Activated CD8-positive, alpha-beta memory T cell treated with anti-CD3 and anti-CD28 coated beads for 48 hours (primary cell): ENCODE measurements at places on chromosomes 7 and 10.

DNA sequence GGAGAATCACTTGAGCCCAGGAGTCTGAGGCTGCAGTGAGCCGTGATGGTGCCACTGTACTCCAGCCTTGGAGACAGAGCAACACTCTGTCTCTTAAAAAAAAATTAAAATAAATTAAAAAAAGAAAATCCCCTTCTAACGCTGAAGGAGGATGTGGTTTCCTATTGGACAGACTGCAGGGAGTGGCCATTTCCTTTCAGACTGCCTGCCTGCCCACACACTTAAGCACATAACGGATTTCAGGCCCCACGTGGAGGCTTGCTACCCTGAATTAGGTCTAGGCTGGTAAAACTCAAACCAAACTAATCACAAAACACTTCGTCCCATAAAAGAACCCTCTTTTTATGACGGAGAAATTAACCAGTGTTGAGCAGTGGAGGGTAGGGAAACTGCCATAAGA is 34.0 kb downstream of the GATA3 start:
- DNase-seq: no peak

DNA sequence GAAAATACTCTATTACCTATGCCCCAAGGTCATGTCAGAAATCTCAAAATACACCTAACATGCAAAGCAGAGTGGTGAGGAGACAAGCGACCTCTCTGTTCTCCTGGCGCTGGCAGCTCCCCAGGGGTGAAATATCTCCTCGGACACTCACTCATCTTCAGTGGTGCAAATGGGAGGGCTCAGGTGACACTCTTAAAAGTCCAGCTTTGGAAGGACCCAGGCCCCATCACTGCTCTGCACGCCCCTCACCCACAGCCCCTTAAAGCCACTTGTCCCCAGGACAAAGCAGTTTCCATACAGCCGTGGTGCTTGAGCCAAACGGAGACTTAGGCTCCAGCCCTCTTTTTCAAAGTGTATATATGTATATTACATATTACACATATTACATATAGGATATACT is 12.4 kb downstream of the PRKAG2 start:
- no peak for DNase-seq

DNA sequence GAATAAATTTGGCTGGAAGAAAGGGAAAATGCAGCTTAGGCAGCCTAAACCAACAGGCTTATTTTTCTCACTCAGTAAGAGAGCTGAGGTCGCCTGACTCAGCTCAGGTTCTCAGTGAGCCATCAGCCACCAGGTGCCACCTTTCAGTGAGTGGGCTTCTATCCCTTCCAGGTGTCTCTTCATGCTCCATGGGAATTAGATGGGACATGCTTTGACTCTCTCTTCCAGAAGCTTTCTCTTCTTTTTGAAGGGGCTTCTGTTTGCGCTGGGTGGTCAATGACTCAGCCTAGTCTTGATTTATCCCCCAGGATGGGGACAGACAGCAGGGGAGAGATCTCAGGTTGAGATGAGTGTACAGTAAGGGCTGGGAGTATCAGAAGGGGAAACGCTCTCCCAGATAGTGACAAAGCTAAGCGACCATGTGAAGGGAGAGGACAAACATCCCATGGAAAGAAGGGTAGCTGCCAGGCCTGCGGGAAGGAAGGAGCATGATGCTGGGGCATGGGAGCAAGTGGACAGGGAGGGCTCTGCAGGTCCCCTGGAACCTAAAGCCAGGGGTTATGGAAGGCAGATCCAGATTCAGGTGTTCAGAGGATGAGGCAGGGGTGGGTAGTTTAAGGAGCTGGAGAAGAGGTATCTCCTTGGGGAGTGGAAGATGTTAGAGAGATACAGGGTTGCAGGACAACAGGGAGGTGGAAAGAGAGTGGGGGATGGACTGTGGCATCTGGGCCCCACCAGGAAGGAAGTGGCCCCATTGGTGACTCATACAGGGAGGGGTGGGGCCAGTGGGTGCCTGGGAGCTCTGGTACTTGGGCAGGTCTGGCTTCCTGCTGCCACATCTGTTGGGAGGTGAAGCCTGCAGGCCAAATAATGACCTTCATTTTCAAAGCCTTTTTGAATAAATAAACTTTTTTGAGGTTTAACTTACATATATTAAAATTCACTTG is 32.5 kb downstream of the OGDH start:
- DNase-seq: peak; percentile 52

DNA sequence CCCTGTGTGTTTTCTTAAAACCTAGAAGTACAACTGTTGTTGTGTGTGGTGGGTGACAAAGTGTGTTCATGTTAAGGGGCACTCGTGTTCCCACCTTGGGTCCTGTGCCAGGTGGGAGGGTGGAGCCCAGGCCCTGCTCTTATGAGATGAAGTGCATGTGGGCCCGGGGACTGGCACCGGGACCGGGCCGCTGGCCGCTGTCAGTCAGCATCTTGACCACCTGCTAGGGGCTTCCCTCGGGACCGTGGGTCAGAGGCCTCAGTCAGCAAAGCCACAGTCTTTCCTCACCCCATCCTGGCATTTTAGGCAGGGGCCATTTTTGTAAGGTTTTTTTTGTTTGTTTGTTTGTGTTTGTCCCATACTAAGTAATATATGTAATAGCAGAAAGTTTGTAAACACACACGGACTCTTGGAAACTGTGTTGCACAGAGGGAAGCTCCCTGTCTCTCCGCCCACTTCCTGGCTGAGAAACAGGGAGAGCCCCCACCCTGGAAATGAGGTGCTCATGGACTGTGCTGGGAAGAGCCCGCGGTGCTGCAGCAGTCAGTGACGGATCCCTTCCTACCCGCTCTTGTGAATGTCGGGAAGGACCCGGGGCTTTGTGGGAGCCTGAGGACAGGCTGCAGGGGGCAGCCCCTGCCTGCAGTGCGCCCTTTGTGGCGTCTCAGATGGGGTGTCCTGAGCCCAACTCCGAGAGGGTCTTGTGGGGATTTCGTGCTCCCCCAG is 13.4 kb downstream of the AGAP3 start:
- no peak for DNase-seq

GRCh38 chr7:80642871-80643270 is 4.4 kb downstream of the CD36 start:
- DNase-seq: no peak

GRCh38 chr7:28900311-28900710 is 57.8 kb downstream of the TRIL start:
- no peak for DNase-seq

- no peak for DNase-seq
Observed at GRCh38 chr7:69775231-69775771, 177.0 kb downstream of the AUTS2 start.

- no peak for DNase-seq
Observed at GRCh38 chr7:123939784-123940183, 14.7 kb downstream of the SPAM1 start.

DNA sequence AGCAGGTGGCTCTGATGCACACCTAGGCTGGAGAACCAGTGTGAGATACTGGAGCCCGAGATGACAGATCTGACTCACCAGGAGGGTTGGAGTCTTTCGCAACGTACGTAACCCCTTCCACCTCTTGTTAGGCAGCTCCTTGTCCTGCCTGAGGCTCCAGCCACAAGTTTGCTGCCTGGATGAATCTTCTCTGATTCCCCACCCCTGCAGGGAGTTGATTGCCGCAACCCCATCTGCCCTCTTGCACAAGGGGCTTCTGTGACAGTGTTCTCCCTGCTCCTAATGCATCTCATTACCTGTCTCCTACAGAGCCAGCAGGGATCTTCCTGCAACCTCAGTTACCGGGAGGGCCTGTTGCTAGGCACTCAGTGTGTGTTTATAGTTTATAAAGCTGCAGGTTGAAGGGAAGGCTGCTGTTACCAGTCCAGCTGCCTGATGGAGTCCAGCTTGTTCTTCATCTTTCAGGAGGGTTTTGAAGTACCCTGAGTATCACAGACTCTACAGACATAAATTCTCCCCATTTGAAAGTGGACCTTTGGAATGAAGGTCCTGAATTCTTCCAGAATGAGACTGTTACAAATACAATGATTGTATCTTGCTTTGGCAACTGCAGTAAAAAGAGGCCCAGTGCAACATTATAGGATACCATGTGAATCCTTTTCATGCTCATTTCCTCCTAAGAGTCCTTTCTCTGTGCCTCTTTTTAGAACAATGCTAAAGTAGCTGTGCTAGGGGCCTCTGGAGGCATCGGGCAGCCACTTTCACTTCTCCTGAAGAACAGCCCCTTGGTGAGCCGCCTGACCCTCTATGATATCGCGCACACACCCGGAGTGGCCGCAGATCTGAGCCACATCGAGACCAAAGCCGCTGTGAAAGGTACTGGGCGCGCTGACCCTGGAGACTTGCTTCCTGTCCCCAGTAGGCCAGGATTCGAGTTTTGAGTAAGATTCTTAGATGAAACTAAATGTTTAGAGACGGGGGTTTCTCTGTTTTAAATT is 6.5 kb downstream of the MDH2 start:
- no peak for DNase-seq

DNA sequence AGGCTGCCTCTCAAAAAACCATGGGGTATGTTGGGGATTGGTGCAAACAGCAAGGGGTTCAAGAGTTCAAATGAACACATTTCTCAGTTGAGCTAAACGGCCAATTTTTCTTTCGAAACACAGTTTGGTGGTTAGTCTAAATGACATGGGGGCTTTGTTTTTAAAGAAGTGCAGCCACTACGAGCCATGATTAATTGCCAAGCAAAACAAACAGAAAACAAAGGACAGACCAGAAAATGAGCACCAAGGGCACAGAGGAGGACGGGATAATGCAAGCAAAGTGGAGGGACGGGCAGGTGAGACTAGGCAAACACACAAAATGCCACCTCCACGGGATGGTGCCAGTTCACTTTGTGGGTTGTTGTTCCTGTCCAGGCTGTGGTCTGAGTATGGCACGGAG is 64.5 kb upstream of the PDLIM1 start:
- no peak for DNase-seq

DNA sequence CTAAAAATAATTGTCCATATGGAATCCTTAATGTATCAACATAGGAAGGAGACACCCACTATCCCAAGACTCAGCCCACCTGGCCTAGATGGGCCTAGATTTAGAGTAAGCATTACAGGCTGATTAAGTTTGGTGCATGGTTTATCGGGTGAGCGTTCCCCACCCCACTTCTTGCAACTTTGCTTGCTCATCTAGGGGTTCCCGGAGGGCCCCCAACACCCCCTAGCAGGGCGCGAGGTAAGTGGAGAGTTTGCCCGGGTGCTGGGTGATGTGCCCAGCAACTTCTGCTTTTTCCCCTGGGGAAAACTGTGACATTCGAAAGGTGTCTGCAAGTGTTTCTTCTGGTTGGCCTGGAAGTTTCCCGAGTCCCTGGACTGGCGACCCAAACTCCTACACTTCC is 31.7 kb downstream of the SKIDA1 start:
- no peak for DNase-seq

GRCh38 chr10:12188656-12189055 is 7.0 kb downstream of the NUDT5 start:
- no peak for DNase-seq

DNA sequence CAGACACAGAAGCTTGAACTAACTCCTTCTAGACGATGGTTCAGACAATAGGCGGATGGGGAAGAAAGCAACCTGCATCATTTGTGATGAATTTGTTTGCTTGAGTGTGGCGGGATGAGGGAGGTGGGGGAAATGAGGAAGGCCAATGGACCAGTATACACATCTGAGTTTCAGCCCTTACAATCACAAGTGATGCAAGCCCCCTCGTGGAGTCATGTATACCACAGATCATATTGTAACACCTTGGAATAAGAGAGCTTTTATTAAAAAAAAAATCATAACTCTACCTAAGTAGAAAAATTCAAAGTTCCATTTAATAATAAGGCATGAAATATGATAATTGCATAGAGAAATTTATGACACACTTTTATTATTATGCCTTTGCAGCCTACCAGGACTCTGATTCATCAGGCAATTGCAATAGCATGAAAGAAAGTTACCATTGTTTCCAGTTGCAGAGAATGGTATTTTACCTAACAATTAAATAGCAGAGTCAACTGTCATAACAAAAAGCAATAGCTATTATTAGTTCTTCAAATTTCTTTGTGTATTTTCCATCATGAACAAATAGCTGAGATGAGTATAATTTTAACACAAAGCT is 230.2 kb upstream of the AKR1E2 start:
- no peak for DNase-seq

DNA sequence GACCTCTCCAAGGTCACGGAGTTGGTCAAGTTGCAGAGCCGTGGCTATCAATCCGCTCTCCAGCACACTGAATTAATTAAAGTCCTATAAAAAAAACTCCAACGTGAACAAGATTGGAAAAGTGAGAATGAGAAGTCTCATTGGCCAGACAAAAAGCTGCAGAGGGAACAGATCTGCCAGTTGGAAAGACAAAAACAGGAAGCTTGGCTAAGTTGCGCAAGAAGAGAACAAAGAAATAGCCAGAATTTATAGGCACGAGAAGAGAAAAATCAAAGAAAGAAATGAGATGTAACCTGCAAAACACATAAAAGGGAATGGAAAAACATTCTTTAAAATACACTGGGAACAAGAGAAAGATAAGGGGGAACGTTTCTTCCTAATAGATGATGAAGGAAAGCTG is 45.7 kb upstream of the CRTAC1 start:
- no peak for DNase-seq

- no peak for DNase-seq
Observed at GRCh38 chr7:108030516-108030915, 27.6 kb upstream of the LAMB1 start.

- DNase-seq: no peak
Observed at GRCh38 chr7:153891990-153892389, 160.2 kb upstream of the DPP6 start.

DNA sequence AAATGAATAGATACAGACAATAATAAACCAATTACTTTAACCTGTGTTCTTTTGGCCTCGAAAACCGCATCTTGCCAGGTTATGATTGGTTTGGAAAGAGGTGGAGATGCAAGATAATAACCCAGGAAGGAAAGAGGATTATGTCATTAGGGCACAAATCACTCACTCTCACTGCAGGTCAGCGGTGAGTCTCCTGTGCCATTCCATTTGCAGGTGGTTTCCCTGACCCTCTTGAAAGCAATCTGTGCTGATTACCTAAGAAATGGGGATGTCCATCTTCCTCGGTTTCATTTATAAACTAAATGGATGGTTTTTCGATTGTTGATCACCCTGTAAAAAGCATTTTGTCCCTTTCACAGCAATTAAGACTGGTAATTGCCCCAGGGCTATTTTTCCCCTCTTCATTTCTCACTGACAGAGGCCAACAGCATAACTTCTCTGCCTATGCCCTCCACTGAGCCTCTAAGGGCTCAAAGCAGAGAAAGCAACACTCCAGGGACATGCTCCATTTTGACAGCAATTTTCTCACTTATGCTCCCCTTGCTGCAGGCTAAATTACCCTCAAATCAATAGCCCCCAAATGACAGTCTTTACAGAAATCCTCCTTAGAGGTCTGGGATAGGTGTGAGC is 257.5 kb downstream of the IPMK start:
- DNase-seq: no peak

GRCh38 chr7:132345543-132346129 is 230.6 kb downstream of the PLXNA4 start:
- DNase-seq: no peak

- DNase-seq: no peak
Observed at GRCh38 chr10:44805466-44806210, 105.5 kb upstream of the TMEM72 start.

- no peak for DNase-seq
Observed at GRCh38 chr10:983971-984655, 4.1 kb upstream of the GTPBP4 start.

- DNase-seq: no peak
Observed at GRCh38 chr10:130989670-130990232, 321.8 kb downstream of the TCERG1L start.
